ENCODE measurements at places on chromosomes 1 and 21.
A peak's percentile ranks its signal among the peaks of the same experiment; 100 is the strongest.

DNA sequence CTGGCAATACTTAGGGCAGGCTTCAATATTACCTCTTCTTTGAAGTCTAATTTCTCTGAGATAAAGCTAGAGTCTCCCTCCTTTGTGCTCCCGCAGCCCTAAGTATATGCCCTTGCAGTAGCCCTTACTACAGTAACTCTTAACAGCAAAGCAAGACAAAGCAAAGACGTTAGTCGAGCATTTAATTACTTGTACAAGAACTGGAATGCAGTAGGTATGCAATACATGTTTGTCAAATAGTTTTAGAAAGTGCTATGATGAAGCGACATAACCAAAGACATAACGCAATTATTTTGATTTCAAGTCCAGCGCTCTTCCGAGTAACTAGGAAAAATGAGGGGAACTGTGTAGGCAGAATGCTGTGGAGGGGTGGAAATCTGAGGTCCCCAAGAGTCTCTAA is 1.6 kb downstream of the P3H1 start:
- no peak for DNase-seq

DNA sequence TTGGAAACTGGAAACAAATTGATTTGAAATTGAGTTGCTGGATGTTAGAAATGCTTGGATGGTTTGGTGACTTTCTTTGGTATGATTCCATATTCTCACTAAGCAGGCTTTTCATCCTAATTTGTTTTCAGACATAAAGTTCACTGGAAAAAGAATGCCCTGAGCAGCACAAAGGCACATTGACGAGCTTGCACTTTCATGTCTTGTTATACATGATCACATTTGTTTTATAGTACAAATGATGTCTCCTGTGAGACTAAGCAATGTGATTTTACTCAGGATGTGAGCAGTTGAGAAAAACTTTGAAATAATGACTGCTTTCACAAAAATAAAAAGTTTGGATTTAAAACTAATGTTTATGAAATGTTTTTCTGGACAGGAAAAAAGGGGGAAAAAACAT is 63.6 kb downstream of the KCNT2 start:
- DNase-seq: no peak

DNA sequence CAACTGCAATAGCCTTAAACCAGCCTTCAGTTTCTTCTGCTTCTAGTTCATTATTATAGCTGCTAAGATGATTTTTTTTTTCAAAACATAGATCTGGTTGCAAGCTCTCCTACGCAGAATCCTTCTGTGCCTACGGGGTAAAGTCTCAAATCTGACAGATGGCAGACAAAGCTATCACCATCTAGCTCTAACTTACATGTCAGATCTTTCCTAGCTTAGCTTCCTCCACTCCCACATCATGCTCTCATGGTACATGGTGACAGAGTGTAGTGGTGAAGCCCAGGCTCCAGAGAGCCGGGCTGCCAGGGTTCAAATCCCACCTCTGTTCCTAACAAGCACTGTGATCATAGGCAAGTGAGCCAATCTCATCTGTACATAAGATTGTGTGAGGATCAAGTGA is 24.2 kb upstream of the GUCA2B start:
- no peak for DNase-seq

GRCh38 chr1:44798481-44799365 is 1.5 kb upstream of the PLK3 start:
- DNase-seq: no peak

- no peak for DNase-seq
These were observed 180.1 kb downstream of the ZBTB18 start for GRCh38 chr1:244231193-244231571.

- no peak for DNase-seq
These were observed 82.3 kb downstream of the CYYR1 start for GRCh38 chr21:26490771-26491170.

- DNase-seq: no peak
These were observed 10.0 kb downstream of the GALNT2 start for GRCh38 chr1:230077011-230077410.

DNA sequence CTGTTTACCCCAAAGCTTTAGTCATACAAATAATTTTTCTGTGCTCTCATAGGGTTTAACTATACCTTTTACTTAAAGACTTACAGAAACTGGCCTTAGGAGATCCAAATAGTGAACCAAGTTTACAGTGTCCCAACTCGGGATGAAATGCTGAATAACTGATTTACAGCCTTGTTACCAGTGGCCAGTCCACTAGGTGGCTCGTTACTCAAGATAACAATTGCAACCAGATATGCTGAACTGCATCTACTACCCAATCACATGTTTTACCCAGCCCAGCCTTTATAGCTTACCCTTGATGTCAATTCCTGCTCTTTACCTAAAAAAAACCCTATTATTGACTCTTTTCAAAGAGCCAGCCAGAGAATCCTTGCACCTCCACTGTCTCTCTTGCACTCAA is 1148.8 kb upstream of the ADGRL4 start:
- DNase-seq: no peak

DNA sequence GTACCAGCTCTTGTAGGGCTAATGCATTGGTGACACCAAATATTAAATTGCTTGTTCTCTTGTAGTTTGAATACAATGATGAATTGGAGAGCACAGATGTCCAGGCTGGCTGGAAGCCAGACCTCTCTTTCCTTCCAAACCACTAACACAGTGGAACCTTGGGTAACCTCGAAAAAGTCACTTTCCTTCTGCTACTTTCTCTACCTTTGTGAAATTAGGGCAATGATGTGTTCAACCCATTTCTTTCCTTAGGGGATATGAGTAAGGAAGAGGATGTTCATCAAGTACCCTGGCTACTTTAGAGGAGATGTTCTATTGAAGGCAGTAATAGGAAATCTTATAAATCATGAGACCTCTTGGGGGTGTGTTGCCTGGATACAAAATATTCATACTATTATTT is 55.7 kb downstream of the XCL2 start:
- no peak for DNase-seq

DNA sequence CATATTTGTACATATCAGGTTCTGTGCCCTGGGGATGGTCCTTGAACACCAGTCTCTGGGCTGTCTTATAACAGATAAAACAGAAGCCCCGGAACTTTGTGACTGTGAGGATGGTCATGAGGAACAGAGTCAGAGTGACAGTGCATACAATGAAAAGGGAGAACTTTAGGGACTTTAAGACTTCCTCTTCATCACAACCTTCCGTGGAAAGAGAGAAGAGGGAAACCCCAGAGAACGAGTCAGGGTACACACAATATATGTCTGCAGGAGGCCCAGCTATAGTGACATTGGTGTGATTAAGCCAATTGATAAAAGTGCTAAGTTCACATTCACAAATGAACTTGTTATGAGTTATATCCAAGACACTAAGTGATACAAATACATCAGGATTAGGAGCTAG is 32.1 kb downstream of the TLR5 start:
- no peak for DNase-seq

DNA sequence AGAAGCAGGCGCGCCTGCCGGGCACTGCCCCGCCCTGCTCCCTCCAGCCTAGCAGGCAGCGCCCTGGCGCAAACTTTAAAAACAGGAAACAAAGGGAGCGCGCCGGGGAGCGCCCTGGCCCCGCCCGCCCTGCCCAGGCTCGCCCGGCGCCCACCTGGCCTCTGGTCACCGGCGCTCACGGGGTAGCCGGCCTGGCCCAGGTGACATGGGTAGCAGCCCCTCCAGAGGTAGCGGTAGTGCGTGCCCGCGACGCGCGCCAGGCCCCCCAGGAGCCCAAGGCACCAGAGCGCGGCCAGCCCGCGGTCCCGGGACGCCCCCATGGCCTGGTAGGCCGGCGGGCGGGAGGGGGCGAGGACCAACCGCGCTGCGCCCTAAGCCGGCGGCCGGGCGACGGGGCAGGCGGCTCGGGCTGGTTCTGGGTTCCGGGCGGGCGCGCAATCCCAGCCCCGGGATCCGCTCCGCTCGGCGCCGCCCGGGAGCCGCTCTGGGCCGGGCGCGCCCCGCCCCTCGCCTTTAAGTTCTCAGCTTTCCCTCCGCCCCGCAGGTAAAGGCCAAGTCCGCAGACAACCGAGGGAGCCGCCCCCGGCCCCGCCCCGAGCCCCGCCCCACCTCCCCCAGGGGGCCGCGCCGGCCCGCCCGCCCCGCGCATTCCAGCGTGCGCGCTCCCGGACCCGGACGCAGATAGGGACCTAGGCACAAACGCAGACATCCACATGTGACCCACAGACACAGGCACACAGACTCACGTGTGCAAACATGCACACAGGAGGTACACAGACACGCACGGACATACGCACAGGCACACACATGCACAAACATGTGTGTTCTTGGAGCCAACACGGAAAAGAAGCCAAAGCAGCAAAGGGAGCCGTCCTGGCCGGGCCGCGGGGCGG is 76.7 kb downstream of the ARHGEF16 start:
- peak; percentile 46 for DNase-seq

DNA sequence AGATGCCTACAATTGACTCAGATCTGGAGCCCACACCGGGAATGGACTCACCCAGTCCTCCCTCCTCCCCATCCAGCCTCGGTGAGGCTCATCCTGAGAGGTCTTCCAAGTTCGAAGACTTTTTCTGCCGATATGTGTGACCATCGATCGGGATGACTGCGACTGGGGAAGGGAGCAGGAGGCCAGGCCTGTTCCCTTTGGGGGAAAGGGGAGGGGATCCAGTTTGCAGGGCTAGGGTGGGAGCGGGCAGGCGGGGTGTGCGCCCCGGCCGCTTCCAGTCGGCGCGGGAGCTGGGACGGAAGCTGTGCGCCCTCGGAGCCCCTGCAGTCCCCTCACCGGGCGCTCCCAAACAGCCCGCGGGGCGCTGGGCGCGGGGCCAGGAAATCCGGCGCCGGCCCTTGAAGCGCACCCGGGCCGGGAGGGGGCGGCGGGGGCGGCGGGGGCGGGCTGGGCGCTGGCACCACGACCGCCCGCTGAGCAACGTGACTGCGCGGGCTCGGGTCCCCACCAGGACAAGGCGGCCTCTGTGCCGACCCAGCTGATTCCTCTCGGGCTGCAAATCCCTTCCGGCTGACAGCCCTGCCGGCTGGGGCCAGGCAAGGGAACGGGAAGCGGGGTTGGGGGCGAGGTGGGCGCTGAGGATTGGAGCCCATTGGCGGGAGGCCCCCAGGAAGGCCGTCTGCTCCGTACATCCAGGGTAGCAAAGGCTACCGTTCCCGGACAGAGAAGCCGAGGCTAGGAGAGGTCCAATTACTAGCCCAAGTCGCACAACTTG is 103.9 kb downstream of the EBNA1BP2 start:
- no peak for DNase-seq

DNA sequence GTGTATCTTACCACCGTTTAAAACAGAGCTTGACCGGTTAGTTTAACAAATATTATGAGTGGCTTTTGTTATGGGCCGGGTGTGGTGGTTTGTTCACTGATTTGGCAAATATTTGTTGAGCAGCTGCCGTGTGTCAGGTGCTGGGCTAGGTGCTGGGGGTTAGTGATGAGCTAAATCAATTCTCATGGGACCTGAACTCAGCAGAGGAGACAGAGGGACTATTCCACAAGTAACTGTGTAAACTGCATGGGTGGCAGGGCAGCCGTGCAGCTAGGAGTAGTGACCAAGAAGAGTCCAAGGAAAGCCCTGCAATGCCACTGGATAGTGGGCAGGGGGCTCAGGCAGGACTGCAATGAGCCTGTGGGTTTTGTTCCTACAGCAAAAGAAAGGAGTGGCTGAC is 11.2 kb upstream of the C2CD2 start:
- DNase-seq: no peak

DNA sequence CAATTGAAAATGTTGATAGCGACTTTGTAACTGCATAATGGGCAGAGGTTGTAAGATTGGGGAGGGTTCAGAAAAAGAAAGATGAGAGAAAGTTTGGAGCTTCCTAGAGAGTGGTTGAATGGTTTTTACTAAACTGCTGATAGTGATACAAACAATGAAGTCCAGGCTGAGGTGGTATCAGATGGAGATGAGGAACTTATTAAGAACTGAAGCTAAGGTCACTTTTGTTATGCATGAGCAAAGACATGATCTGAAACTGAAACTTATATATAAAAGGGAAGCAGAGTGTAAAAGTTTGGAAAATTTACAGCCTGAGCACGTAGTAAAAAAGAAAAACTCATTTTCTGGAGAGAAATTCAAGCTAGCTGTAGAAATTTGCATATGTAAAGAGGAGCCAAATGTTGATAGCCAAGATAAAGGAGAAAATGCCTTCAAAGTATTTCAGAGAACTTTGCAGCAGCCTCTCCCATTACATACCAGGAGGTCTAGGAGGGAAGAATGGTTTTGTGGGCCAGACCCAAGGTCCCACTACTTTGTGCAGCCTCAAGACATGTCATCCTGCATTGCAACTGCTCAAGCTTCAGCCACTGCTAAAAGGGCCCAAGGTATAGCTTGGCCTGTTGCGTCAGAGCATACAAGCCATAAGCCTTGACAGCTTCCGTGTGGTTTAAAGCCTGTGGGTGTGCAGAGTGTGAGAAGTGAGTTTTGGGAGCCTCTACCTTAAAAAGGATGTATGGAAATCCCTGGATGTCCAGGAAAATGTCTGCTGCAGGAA is 843.9 kb downstream of the AMY1C start:
- no peak for DNase-seq

DNA sequence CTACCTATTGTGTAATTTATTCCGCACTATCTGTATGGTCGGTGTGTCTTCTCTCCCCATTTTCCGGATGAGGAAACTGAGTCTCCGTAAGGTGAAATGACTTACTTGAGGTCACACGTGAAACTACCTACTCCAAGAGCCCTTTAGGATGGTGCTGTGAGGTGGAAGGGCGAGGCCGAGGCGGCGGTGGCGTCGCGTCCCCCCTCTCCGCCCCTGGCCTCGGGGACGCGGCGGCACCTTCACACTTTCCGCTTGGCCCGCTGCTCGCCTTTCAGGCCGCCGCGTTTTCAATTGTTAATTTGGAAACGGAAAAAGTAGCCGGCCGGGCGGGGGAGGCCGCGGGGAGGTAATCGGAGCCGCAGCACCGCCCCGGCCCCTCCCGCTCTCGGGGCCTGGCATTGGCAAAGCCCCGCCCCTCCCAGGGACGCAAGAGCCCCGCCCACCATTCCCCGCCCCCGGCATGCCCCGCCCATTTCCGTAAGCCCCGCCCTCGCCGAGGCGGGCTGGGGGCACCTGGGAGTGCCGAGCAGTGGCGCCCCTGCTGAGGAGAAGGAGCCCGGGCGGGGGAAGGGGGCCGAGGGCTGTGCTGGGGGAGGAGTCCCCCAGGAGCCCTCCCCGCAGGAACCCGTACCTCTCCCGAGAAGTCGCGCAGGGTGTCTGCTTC is 18.6 kb downstream of the KCNQ4 start:
- DNase-seq: peak; percentile 80

DNA sequence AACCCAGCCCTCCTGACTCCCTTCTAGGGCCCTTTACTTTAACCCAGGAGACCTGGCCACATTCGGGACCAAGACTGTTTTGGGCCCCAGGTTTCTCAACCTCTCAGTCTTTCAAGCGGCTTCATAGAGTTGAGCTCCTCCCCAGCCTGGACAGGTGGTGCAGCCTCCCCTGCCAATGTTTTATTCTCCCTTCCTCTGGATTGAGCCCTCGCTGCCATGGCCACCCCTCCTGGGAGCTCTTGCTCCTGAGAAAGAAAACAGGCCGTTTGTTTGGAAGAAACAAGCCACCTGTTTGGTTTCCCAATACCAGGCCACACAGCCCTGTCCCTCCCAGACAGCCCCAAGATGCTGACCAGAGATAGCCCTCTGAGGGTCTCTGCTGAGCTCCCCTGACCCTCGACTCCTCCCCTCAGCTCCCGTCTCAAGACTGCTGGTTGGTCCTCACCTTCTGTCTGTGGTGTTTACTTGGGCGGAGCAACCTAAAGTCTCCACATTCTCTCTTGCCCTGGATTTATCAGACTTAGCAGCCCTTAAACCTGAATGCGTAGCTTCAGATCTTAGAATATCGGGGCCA is 3.3 kb downstream of the TMEM51 start:
- DNase-seq: no peak

GRCh38 chr1:7387053-7387927 is 383.8 kb upstream of the VAMP3 start:
- no peak for DNase-seq

Data from stimulated activated CD8-positive, alpha-beta memory T cell treated with anti-CD3 and anti-CD28 coated beads, Interleukin-2, amount 100 ng/mL, for 1 hour (primary cell).